Activated naive CD8-positive, alpha-beta T cell treated with anti-CD3 and anti-CD28 coated beads, Interleukin-2, amount 50 U/mL, for 16 hours (primary cell): ENCODE measurements at places on chromosomes 6 and 20.

DNA sequence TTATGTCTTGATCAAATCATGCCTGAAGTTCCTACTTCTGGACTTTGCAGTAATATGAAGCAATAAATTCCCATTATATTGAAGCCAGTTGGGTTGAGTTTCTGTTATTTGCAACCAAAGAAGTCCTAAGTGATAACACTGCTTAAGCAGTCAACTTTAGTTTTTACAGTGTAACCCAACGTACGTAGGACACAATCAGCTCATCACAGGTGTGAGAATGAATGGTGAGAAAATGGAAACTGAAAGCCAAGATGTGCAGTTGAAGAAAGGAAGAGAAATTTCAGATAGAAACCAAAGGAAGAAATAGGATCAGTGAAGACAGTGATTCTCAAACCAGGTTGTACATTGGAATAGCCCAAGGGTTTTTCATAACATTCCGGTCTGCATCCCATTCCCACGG lies 211.4 kb upstream of the ZFP64 start:
- DNase-seq = no peak

DNA sequence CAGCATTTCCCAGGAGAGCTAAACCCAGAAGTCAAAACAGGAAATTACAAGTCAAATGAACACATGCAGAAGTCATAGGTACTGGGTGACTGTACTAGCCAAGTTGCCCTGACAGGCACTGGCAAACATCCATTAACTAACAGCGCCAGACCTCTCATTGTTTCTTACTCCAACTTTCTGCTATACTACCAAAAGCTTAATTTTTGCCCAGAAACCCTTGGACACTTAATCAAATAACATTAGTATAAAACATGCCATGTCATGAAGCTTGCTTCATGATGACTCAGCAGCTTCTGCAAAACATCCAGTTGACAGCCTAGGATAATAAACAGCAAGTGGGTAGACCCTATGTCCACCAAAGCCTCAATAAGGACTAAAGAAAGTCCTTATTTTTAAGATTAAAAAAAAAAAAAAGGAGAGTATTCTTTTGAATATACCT lies 3.5 kb downstream of the NUP153 start:
- DNase-seq = no peak

DNA sequence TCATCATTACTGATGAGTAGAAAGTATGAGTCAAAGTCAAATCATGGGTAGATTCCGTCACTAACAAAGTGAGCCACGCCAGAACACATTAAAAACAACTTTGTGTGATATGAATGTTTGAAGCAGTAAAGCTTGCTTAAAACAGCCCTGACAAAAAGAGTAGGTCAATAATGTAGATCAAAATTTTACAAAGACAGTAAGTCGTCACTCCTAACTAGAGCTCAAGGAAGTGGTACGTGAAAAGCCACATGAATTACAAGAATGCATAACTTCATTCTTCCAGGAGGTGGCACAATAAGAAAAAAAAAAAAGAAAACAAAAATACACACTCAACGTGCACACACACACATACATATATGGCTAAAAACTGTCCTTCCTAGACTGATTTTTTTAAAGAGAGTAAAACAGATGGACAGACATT lies 69.9 kb downstream of the HACE1 start:
- DNase-seq = no peak

DNA sequence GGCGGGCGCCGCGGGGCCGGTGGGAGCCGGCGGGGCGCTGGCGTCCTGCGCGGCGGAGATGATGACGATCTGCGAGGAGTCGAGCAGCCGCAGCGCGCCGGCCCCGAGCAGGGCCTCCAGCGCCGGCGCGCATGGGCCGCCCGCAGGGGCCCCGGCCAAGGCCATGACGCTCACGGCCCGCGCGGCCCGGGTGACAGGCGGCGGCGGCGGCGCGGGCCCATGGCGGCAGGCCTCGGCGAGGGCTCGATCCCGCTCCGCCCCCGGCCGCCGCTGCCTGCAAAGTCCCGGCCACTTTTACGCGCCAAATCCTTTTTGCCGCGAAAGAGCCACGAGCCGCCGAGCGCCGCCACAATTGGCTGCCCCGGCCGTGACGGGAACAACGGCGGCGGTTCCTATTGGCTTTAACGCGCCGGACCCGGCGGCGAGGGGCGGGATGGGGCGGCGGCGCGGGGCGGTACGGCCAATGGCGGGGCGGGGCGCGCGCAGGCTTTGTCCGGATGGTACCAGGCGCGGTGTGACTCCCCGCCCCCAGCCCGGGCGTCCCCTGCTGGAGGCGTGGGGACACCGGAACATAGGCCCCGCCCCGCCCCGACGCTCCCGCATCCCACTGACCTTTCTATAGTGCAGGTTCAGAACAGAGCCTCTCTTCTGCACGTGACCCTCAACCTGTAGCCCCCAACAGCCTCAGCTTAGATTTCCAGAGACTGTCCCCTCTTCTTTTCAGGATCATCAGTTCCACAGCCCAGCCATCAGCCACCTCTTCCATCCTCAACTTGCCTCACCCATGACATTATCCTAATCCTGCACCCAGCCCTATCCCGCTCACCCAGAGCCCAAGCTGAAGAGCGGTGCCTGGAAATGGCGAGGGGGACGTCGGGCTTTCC lies at the start of gene E2F1:
Gene E2F1, minus strand, starts transcription at position 286 of the 884 bp plus-strand sequence. Its CDS starts 121 bp downstream, at position 165.
- peak; percentile 87 for DNase-seq

- no peak for DNase-seq
These were observed 454.3 kb upstream of the SPTLC3 start for GRCh38 chr20:12554426-12554825.

GRCh38 chr20:25544311-25544710 lies 41.0 kb downstream of the NINL start:
- DNase-seq = no peak

- DNase-seq = no peak
These were observed 44.6 kb upstream of the TBC1D7 start for GRCh38 chr6:13372688-13373487.

DNA sequence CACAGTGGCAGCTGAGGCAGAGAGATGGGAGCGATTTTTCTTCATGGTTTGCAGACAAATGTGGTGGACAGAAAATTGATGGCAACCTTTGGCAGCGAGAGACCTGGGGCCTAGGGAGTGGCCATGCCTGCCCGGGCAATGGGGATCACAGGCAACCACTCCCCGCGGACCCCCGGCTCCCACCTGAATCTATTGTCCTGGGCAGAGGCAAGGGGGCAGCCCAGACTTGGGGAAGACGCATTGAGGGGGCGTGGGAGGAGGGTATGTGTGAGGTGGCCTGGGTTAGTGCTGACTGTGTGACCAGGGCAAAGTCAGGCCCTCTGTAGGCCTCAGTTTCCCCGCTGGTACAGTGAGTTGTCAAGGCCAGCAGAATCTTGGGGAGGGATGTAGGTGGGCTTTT lies 53.6 kb upstream of the BLCAP start:
- DNase-seq = no peak

DNA sequence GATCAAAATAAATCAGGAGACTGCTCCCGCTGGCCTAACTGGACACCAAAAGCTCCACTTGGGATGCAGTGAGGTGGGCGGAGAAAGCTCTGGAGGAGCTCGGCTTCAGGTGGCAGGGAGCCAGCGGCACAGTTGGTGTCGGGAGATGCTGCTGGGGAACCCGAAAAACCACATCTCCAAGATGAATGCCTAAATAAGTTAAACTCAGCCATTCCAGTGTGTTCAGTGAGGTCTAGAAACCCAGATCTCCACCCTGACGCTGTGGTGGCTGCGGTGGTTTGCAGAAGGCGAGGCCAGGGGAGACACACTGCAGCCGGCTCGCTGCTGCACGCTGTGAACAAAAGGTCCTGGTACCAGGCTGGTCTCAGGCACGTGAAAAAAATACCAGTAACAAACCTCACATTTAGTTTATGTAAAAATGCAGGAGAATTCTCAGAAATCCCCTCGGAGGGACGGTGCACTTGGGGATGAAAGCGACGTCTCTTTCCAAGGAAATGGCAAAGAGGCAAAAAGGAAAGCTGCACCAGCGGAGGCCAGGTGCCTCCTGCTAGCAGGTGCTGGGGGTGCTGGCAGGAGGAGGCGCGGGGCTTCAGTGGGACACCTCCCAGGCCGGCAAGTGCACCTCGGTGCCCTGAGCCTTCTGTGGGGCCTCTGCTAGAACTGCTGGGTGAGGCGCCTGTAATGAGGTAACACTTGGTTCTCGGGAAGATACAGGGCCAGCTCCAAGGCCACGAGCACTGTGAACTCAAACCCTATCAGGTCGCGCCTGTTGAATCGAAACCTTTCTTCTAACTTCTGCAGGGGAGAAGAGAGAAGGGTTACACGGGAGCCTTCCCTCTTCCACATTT lies 3.6 kb downstream of the RPS21 start:
- DNase-seq = no peak

DNA sequence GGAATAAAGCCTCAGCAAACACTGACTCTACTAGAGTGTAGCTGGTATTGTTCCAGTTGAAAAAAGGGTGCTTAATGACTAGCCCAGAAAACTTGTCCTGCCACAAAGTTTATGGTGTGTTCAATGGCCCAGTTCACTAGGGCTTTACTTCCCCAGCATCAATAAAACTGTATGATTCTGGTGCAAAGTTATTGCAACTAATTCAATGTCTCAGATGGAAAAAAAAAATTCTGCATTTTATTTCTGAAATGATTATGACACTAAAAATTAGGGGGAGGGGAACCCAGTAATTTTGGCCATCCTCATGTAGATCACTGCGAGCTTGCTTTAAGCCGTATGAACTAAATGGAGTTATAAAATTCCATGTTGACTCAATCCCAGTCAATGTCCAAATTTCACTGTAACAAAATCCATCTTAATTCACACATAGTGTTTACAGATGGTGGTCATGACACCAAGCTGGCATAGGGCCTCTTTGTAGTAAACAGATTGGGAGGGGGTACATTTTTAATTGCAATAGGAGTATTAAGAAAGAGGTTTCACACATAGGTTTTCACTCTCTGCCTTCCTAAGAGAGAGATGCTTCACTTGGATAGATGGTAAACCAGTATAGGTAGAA lies 41.2 kb downstream of the PTPRK start:
- no peak for DNase-seq

DNA sequence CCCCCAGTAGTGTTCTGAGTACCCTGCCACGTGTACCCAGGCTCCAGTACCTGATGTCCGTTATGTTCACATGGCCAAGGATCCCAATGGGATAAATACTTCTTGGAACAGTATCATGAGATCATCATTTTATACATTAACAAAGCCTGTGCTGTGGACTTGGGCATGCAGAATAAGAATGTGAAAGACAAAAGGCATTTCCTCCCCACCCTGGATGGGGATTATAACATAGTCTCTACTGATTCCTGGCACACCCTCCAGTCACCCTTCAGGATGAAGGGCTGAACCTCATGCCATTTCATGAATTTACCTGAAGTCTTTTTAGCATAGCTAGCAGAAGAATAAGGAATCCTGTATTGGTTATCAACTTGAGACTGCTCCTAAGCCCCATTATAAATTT lies 2.8 kb downstream of the TNFRSF21 start:
- DNase-seq = no peak

GRCh38 chr6:147023148-147023547 lies 181.1 kb upstream of the STXBP5 start:
- DNase-seq = no peak

- DNase-seq = no peak
These were observed 1089.3 kb upstream of the DEFB115 start for GRCh38 chr20:30168025-30168799.
